ENCODE measurements at places on chromosomes 11 and 22. TPM values are rescaled to one million over a fixed set of nuclear protein-coding genes. Genes with fewer than 3 reads are reported as not detected.

Gene LYVE1
- total RNA-seq: not detected

Gene SEZ6L
- not detected for total RNA-seq

Gene VPS26B
- 36.6 TPM for total RNA-seq

Gene C11orf86
- total RNA-seq: not detected

Gene FDXACB1
- 11.6 TPM for total RNA-seq

Gene SLC22A6
- total RNA-seq: not detected

Gene SUSD2
- total RNA-seq: 0.48 TPM

Gene SMC1B
- total RNA-seq: 0.38 TPM

Gene OVCH2
- not detected for total RNA-seq

Gene TRIM29
- total RNA-seq: not detected

Gene CD6
- 229 TPM for total RNA-seq

Gene MOGAT2
- total RNA-seq: not detected

- no peak for DNase-seq
These were observed 29.8 kb upstream of the CD5 start for GRCh38 chr11:61072316-61073109.

DNA sequence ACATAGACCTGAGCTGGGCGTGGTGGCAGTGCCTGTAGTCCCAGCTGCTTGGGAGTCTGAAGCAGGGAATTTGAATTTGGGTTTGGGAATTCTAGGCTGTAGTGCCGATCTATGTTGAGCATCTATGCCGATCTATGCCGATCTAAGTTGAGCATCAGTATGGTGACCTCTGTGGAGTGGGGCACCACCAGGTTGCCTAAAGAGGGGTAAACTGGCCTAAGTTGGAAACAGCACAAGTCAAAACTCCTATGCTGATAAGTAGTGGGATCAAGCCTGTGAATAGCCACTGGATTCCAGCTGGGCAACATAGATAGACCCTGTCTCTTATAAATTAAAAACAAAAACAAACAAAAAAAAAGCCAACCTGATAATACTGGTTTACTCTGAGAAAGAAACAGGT is 7.4 kb downstream of the WEE1 start:
- no peak for DNase-seq

DNA sequence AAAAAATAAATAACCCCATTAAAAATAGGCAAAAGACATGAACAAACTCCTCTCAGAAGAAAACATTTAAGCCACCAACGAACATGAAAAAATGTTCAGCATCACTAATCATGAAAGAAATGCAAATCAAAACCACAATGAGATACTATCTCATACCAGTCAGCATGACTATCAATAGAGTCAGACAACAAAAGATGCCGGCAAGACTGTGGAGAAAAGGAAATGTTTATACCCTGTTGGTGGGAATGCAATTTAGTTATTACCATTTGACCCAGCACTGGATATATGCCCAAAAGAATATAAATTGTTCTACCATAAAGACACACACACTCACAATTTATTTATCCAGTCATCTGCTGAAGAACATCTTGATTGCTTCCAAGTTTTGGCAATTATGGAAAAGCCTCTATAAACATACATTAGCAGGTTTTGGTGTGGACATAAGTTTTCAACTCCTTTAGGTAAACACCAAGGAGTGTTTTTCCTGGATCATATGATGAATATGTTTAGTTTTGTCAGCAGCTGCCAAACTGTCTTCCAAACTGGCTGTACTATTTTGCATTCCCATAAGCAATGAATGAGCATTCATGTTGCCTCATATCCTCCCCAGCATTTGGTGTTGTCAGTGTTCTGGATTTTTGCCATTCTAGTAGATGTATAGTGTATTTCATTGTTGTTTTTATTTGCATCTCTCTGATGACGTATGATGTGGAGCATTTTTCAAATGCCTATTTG is 28.0 kb downstream of the OR8D1 start:
- no peak for DNase-seq

DNA sequence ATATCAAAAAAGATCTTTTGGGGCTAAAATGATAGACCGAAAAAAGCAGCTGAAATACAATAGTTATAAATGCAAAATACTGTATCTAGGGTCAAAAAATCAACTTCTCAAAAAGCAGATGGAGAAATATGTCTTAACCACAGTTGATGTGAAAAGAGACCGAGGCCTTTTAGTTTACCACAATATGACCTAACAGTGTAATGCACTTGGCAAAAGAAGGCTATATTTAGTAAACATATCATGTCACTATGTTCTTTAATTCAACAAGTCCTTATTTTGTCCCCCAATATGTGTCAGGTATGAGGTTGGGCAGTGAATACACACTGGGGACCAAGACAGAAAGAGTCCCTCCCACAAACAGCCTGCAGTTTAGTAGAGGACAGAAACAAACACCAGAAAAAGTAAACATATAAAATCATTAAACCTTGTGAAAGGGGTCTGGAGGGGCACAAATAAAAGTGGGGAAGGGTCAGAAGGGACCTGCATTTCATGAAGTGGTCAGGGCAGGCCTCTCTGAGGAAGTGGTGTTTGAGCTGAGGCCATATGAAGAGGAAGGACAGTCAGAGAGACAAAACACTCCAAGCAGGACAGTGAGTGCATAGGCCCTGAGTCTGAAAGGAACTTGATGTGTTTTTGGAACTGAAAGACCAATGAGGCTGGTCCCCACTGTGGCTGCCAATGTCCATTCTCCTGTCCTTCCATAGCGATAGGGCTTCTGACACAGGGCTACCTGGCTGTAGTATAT is 53.4 kb downstream of the LIF start:
- DNase-seq: no peak

DNA sequence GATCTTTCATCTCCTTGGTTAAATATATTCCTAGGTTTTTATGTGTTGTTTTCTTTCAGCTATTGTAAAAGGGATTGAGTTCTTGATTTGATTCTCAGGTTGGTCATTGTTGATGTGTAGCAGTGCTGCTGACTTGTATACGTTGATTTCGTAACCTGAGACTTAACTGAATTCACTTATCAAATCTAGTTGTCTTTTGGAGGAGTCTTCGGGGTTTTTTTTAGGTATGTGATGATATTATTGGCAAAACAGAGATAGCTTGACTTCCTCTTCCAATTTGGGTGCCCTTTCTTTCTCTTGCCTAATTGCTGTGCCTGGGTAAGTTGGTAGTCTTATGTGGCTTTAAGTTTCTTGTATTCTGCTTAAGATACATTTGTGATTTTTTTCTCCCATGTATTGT is 52.8 kb downstream of the CBL start:
- no peak for DNase-seq

DNA sequence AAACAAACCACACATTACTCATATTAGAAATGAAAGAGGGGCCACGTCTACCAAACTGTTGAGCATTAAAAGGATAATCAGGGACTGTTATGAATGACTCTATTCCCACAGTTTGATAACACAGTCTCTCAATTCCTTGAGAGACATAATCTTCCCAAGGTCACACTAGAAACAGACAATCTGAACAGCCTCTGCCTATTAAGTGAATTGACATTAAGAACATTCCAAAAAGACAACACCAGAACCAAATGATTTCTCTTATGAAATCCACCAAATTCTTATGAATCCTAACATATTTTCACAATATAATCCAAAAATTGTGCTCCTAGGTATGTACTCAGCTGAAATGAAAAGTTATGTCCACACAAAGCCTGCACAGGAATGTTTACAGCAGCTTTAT is 4.6 kb downstream of the RFPL1 start:
- no peak for DNase-seq

- DNase-seq: no peak
These were observed 7.8 kb downstream of the EMID1 start for GRCh38 chr22:29213493-29213892.

GRCh38 chr22:39114112-39114511 is 17.1 kb downstream of the APOBEC3H start:
- DNase-seq: no peak

DNA sequence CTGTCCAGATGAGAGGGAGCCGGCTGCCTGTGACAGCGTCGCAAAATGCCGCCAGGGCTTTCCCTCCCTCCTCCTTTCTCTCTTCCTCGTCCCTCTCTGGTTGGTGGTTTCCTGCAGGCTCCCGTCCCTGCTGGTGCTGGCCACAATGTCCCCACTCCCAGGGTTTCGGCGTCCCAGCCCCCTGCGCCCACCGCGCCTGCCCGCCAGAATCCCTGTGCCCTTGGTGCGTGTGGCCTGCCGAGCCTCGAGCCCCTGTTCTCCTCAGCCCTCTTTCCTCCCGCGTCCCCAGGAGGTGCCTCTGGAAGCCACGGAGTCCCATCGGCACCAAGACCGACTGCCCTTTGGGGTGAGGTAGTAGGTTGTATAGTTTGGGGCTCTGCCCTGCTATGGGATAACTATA is 37.9 kb upstream of the PPARA start:
- no peak for DNase-seq

GRCh38 chr11:85918910-85919794 is 64.0 kb downstream of the CCDC83 start:
- DNase-seq: no peak

- DNase-seq: no peak
These were observed 64.6 kb downstream of the MYEOV start for GRCh38 chr11:69358398-69359020.

- DNase-seq: no peak
These were observed 178.2 kb upstream of the ZC3H12C start for GRCh38 chr11:109914809-109915653.

DNA sequence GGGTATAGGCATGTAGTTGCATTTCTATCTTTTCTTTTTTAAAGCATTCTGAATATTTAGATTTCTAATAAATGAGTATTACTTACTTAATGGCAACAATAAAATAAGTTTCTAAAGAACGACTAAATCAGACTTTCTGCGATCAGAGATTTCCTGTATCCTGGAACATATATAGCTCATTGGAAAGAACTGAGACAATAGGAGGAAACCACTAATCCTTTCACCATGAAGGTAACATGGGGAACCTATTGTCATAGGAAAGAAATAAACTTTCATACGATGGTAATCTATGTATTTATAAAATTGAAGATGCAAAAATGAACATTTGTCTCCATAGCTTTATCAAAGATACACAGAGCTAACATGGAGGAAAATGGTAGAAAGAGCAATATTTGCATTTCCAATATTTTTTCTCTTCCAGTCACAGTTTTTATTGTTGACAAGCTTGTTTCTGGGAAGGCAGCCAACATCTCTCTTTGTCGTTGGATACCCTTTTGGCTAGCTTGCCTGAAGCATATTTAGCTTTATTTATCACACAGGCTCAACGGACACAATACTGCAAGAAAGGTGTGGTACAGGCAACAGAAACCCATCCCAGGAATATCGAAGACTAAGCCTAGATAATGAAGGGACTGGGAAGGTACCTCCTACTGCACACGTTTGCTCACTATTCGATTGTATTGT is 293.3 kb upstream of the MPPED2 start:
- no peak for DNase-seq

DNA sequence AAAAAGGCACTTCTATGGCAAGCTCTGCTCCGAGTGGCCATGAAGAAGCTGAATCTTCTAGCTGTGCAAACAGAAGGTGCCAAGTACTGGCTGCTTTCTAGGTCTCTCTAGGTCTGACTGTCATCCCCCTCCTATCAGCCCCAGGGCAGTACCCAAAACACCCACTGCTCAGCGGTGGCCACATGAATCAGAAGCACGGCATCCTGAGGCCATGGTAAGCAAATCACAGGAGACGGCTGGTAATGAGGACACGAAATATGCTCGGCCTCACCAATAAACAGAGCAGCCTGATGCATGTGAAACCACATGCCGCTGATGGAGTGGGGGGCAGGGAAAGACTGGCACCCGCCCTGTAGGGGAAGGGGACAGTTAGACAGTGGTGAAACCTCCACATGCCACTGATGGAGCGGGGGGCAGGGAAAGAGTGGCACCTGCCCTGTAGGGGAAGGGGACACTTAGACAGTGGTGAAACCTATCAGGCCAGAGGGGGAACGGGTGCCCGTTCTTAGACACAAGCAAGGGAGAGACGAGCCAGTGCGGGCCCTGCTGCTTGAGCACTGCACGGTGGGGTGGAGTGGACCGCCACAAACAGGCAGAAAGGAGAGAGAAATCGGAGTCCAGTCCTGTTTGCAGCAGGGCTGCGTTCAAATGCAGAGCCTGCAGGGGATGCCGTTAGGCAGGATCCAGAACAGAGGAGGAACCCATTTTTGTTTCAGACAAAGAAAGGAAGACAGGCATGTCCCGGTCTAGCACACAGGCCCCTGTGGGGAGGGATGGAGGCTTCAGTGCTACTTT is 29.9 kb upstream of the MOB2 start:
- DNase-seq: no peak

DNA sequence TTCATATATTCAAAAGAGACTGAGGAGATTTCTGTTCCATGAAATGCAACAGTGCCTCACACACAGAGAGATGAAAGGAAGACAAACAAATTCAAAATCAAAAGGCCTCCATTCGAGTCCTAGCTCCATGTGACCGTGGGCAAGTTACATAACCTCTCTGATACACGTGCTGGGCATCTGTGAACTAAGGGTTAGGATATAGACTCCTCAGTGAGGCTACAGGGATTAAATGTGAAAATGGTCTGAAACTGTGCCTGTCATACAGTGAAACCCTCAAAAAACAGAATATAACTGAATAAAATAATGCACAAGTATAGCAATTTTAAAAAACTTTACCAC is 111.8 kb upstream of the MTMR2 start:
- DNase-seq: no peak
